ENCODE measurements at places on chromosomes 4 and X.

DNA sequence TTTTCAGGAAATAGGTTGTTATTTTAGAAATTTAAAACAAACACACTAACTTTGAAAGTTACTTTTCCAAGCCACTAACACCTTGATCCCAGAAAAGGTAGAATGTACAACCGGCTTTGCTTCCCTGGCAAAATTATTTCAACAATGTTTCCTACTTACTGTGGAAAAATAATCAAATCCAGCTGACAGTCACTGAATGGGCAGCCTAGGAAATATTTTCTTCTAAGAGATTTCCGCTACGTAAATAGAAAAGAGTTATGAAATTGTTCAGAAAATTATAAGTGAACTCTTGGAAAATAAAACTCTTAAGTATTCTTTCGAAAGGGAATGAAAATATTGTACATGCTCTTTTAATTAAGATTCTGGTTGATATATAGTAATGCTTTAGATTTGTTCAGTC lies 195.7 kb downstream of the GASK1B start:
- no peak for DNase-seq

- DNase-seq, result no peak
Observed at GRCh38 chr4:2462992-2463762, 5.7 kb upstream of the RNF4 start.

GRCh38 chr4:115058533-115058932 lies 54.9 kb downstream of the NDST4 start:
- no peak for DNase-seq

DNA sequence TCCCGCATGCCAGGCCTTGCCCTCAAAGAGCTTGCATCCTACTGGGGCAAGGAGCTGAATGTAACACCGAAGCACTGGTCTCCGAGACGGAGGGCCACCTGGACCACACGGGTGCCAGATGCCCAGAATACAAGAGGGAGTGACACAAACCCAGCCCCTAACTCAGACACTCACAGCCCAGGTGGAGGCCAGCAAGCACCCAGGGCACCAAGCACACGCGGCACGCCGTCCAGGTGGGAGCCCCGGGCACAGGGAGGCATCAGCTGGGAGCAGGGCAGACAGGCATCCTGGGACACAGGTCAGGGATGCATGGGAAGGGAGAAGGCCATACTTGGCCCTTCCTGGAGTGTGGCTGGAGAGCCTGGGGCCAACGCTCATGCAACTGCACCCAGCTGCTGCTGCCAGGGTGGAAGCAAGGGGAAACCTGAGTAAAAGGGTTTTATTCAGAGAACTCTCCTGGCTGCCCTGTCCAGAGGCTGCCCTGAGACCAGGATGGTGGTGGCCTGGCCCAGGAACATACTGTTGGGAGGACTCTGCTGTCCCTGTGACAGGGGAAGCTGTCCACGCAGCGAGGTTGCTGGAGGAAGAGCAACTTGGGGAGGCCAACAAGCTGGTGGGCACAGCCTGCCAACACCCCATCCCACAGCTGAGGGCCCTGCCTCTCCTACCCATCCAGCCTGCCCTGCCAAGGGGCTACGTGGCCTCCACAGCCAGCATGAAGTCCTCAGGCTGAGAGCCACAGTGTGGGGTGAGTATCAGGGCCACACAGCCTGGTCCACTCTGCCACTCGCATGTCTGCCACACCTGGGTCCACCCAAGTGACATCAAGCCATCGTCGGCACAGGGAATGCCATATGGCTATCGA lies 22.2 kb upstream of the PPP2R2C start:
- no peak for DNase-seq

DNA sequence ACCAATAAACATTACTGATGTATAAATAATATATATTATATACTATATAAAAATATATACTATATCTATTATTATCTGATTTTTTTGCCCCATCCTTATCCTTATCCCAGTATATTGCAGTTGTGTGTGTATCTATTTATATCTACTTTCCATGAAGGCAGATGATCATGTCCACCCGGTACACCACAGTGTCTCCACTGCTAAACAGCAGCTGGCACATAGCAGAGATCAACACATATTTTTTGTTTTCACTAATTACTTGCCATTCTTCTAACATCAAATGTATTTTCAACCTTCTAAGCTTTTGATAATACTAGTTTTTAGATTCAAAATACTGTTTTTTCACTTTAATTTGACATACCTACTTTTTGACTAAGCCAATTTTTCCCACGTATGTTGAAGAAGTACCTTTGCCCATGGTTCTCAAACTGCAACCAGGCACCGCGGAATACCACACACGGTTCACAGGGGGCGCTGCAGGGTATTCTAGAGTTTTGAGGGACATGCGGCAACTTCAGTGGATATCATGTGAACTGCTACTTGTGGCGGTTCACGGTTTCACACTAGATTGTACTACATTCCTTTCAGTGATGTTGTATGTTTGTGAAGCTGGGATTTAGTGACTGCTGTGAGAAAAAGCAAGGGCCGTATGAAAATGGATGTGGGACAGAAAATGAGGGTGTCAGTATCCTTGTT lies 182.5 kb upstream of the NPY2R start:
- DNase-seq, result no peak

DNA sequence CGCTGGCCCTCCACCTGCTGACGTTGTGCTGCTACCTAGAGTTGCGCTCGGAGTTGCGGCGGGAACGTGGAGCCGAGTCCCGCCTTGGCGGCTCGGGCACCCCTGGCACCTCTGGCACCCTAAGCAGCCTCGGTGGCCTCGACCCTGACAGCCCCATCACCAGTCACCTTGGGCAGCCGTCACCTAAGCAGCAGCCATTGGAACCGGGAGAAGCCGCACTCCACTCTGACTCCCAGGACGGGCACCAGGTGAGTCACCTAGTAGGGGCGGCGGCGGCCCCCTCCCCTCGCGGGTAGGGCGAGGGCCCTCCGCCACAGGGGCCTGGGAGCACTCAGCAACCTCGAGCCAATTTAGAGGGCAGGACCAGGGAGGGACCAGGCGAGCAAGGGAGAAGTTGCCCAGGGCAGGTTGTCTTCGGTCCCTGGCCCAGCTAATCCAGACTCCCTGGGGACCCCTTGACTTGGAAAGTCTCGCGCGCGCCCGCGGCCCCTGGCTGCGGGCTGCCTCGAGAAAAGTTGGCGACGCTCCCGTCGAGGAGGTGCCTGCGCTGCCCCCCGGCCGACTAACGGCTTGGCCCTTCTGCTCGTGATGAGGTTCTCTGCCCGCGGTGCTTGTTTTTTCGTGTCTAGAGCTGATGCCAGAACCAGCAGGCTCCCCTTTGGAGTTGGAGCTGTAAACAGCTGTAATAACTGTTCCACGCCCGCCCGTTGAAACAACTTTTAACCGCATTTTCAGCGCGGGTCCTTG lies 717 bp downstream of the EDA start:
- no peak for DNase-seq

DNA sequence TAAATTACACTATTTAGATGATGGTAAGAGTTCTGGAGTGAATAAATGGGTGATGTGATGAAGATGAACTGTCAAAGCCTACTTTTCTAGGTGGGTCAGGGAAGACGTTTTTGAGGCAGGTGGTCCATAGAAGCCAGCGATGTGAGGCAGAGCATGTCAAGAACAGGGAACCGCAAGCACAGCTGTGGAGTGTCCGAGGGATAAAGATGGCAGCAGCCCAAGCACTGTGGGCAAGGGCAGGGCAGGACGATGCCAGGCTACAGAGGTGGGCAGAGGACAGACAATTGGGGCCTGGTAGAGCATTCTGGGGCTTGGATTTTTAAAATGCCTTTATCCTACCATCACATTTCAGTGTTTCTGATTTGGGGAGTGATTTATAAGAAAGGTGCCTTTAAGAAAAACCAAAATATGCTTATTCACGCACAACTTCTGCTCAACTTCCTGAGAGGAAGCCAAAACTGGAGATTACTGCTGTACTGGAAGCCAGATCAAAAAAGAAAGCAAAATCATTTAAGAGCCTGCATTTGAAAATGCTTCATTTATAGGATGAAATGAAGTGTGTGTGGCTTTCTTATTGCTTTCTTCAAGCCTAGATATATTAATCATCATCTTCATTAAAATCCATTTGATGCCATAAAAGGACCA lies 119.0 kb upstream of the WDR17 start:
- DNase-seq, result no peak

GRCh38 chr4:76458825-76459224 lies 23.8 kb downstream of the SHROOM3 start:
- DNase-seq, result no peak

DNA sequence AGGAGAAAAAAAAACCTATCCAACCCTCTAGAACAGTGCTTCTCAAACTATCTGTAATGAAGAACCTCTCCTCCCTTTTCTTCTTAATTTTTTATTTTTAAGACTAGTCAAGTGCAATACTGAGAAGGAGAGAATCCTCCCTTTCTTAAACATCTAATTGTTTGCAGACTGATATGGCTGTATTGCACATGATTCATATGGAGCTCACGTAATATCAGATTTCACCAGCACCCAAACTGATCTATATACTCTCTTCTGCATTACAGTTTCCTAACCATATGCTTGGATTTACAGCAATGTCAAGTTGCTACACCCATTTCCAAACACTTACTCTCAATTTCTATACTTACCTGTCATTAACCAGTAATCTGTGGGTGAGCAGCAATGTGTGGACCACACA lies 9.5 kb downstream of the PRMT9 start:
- no peak for DNase-seq

- no peak for DNase-seq
Observed at GRCh38 chr4:187475901-187476300, 519.7 kb upstream of the ZFP42 start.

GRCh38 chr4:3375688-3376087 lies 66.1 kb upstream of the HGFAC start:
- no peak for DNase-seq

GRCh38 chrX:119942831-119943184 lies 743 bp downstream of the NKAP start:
- no peak for DNase-seq

GRCh38 chrX:106899841-106900240 lies 3.3 kb downstream of the RIPPLY1 start:
- DNase-seq, result no peak

DNA sequence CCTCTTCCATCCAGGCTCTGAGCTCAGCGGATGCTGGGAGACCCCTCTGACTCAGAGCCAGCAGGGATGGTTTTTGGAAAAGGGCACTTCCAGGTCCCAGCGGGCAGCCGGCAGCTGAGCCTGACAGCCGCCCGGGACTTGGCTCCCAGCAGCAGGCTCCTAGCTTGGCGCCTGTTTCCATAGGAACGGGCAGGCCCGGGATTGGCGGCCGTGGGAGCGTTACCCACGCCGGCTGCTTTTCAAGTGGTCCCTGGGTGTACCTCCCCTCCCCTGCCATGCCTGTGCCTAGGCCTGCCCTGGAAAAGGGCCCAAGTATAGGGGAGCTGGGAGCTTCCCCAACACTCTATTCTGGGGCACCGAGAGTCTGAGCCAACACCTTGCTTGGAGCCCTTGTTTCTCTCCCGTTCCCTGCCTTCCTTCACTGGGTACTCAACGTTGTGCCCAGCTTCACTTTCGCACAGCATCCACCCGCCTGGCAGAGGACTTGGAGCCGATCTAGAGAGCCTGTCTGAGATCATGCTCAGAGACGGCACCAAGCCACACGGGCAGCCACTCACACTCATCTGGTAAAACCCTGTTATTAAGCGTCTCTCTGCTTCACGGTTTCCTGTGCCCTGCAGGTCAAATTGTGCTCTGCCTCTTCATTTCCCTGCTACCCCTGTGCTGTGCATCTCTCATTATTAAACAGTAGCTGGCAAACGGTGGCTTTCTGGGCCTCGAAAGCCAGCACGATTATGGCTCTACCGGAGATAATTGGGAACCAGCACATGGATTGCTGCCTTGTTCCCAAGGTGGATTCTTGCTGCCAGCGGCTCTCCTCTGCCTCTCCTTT lies 521.5 kb downstream of the BCOR start:
- no peak for DNase-seq

- no peak for DNase-seq
Observed at GRCh38 chr4:16687845-16688244, 210.6 kb downstream of the LDB2 start.

- no peak for DNase-seq
Observed at GRCh38 chr4:94342694-94343093, at the start of gene HPGDS. HPGDS (minus strand) TSS chr4:94342836; CDS start chr4:94334629, 8,207 bp downstream.

GRCh38 chr4:8871417-8872401 lies at the start of gene HMX1:
HMX1 (minus strand) TSS chr4:8871839; CDS start chr4:8871614, 225 bp downstream.
- no peak for DNase-seq

DNA sequence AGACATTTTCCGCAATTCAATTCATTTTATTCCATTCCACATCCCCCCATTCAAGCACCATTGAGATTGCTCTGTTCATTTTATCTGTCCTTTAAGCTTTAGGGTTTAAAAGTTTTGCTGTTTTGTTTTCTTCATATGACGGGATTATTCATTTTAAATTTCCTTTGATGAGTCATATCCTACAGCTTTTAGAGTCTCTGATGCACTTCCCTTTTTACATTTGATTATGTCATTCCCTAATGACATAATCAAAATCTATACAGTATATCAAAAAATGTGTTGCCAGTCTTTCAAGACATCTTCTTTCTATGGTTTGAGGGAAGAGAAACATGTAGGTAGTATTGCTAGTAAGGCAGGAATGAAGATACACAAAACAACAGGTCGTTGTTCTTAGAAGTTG lies 456.3 kb downstream of the PDGFC start:
- DNase-seq, result no peak

DNA sequence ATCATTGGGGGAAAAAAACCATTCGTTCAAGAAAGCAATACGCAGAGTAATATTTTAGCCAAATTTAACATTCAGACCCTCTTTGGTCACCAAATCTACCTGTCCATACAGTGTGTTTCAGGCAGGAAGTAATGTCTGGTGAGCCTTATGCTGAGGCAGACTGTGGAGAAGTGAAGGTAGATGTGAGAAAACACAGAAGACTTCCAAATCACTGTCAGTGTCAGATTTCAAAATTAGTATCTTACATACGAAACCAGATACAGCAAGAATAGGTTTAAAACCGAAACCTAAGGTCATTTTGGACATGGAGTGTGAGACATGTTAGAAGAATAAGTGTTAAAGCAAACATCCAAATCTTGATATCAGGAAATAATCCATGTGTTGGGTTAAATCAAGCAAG lies 664.5 kb upstream of the HTR2C start:
- DNase-seq, result no peak

DNA sequence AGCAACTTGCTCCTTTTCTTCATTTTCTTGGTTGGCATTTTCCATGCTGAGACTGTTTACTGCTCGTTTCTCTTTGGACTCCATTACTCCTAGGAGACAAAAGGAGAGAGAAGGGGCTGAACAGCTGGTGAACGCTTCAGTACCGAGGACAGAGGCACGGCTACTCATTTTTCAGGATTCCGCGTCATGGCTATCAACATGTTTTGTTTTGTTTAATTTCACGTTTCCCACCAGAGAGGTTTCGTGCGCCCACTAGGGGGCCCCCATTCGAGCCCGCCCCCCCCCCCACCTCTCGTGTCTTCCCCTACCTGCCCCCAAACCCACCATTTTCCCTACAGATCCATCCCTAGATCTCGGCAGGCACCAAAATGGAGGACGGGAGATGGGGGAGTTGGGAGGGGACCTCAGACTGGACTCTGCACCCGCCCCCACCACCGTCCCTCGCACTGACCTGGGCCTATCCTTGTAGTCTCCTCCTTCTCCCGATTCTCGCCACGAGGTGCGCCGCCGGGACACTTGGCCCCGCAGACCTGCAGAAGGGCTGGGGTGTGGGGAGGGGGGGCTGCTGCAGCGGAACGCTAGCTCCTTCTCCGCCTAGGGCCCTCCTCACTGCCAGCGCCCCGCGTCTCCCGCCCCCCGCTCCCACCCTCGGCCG lies 653 bp downstream of the BEX1 start:
- peak; percentile 9 for DNase-seq

Data from GM13977 (cell line).